ENCODE measurements at places on chromosomes 7 and 10.
A peak's percentile ranks its signal among the peaks of the same experiment; 100 is the strongest.

DNA sequence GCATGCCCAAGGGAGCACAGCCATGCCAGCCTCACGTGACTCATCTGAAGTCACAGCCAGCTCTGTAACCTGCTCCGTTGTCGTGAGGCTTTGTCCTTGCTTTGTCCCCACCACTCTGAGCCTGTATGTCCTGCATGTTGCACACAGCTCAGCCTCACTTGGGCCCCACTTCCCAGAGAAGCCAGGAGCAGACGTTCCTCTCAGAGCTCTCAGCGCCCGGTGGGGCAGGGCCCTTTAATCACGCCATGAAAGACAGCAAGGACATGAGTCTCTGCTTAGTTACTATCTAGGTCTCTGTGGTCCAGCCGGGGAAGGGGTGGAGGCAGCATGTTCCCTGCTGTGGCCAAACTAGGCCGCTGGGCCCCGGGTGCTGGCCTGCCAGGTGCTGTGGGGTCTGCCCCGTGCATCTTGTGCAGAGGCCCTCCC lies 127.4 kb upstream of the FAM20C start:
- no peak for DNase-seq

DNA sequence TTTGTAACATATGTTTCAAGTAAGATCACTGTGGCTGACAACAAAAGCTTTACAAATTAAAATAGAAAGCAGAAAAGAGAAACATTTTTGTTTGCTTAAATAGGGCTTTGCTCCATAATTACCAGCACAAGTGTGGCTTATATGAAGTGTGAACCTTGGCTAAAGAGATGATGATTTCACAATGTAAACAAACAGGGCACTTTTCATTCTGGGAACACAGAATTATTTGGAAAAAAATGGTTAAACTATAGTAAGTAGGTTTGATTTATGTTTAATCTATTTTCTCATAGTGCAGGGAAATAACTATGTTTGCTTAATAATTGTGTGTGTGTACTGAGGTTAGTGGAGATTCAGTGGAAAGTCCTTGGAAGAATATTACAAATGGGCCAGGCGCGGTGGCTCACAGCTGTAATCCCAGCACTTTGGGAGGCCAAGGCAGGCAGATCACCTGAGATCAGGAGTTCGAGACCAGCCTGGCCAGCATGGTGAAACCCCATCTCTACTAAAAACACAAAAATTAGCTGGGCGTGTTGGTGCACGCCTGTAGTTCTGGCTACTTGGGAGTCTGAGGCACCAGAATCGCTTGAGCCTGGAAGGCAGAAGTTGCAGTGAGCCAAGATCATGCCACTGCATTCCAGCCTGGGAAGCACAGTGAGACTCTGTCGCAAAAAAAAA lies 19.1 kb upstream of the OTUD1 start:
- no peak for DNase-seq

- no peak for DNase-seq
Measured at GRCh38 chr10:29083096-29083495, 205.8 kb upstream of the LYZL1 start.

GRCh38 chr10:6230315-6230714 lies 27.6 kb downstream of the PFKFB3 start:
- DNase-seq = no peak

- no peak for DNase-seq
Measured at GRCh38 chr7:486216-486743, 33.4 kb downstream of the PDGFA start.

- no peak for DNase-seq
Measured at GRCh38 chr7:106915873-106916272, 50.8 kb downstream of the PIK3CG start.

DNA sequence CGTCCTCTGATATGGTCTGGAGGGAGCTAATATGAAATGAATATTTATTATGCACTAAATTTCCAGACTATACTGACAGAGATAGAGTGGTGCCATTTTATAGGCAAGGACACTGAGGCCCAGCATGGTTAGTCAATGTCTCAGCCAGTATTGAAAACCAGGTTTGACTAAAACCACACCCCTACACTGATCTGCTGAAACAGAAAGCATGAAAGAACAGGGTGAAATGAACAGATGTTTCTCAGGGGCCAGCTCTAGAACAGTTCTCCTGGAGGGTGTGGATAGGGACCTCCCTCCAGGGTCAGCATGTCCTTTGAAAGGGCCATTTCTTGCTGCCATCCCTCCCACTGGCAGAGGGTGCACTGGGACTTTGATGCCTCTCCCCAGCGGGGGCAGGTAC lies 700.5 kb downstream of the GRID1 start:
- no peak for DNase-seq

GRCh38 chr7:66877577-66878300 lies 43.3 kb upstream of the TMEM248 start:
- no peak for DNase-seq

GRCh38 chr10:32378363-32379317 lies 31.7 kb upstream of the EPC1 start:
- DNase-seq = peak; percentile 92

DNA sequence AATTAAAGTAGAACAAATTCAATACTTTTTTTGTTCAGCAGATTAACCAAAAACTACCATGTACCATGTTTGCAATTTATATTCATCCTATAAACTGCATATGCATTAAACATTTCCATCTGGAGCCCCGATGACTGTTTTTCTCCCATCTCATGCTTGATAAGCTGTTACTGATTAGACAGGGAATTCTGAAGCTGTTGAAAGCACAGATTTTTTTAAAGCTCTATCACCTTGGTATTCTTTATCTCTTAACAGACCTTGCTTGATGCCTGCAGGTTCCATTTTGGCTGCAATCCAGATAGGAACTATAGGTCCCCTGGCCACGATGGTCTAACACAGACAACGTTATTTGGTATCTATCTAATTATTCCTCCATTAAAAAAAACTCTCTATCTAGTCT lies 961.7 kb downstream of the CNTNAP2 start:
- DNase-seq = no peak

- no peak for DNase-seq
Measured at GRCh38 chr7:5396542-5396941, 27.1 kb downstream of the TNRC18 start.

- peak; percentile 7 for DNase-seq
Measured at GRCh38 chr7:158238616-158239289, 348.9 kb downstream of the PTPRN2 start.

All from K562 (cell line).